NCI-H1417 (cell line): ENCODE measurements at places on chromosomes 12 and 14.

DNA sequence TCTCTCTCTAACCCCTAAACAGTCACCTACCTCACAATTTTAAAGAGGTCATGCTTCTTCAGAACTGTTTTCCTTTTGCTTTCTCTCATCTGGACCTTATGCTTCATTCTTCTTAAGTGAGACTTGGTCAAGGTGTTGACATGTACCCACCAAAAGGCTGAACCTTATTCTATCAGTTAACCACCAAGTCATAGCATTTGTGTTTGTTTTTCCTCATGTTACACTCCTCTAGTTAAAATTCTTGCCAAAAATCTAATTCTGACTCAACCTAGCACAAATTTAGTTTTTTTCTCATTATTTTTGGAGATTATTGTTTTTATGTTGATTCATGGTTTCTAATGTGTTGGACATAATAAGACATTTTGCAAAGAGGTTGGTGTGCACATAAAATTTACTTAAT lies 578.6 kb downstream of the SLC16A7 start:
- DNase-seq = no peak

DNA sequence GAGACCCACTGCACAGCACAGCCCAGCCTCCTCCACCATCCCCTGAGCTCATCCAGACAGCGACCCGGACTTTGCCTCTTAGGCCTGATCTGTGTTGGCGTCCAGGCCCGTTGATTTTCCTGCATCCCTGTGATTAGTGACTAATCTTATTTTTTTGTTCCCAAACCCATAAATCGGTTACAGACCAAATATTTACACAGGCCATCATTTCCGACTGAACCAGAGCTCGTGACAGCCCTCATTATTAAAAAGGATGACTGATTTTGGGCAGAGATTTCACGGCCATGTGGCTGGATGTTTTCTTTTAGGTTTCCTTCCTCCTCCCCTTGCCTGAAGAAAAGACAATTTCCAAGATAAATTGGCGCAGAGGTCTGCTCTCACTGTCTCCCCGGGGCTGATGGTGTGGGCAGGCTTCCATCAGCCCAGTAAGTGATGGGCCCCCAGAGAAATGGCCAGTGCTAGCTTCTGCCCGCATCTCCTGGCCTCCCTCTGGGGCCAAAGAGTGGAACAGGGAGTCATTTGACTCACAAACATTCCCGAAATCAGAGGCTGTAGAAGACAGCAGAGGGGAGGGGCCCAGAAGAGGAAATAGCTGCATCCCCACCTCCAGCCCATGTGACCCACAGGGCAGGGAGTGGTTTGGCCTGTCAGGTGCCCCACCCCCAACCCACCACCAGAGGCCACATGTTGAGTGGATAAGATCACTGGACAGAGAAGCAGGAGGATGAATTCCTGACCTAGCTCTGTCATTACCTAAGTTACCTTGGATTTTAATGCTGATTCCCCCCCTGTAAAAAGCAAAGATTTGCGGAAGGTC lies 283.5 kb downstream of the KSR2 start:
- DNase-seq = peak; percentile 77

DNA sequence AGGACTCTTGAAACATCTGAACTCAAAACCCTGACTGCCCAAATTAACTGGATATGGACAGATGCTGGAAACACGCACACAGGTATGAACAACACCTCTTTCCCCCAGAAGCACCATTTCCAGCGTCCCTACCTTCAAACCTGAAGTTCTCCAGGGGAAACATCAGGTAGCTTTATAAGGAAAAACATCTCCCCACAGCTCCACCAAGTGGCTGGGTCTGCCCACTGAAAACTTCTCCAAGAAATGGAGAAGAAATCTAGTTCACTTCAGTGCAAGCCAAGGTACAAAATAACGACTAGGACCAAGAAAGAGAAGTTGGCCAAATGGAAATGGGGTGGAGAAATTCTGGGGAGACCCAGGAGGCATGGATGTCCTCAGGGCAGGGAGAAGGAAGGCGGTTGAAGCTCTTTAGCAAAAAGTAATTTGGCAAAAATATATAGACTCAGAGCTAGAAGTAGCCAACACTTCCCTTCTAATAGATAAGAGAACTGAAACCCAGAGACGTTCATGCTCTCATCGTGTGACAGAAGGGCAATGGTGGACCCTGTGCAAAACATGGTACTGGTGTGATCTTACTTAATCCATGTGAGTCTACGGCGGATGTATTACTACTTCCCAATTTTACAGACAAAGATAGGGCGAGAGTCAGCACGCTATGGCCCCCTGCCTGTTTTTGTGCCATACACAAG lies 10.5 kb upstream of the NUAK1 start:
- DNase-seq = peak; percentile 28

DNA sequence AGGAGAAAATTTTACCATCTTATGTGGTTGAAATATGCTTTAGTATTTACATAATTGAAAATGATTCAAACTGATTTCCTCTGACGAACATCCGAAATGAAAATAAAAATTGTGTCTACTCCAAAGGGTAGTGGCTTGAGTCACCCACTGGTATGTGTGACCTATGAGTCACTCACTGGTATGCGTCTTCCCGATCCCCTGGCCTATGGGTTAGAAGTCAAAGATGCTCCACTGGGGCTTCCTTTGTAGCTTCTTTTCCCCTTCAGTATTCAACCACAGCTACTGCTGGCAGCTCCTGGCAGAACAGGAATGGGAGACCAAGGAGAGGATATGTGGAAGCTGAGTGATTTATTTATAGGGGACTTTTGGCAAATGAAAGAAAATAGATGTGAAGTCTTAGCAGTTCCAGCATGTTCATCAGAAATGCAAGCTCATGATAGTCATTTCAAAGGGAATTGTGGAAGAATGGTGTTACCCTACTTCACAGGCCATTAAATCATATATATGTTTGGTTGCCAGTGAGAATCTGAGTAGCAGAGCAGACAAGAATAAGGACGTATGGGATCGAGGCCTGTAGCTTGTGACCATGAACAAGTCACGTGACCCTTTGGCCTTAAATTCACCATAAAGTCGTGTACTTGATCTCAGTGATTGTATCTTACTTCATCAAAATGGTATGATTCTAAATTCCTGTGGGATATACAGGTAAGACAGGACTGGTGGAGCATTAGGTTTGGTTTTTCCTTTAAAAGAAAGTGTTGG lies 108.3 kb downstream of the CRADD start:
- no peak for DNase-seq

DNA sequence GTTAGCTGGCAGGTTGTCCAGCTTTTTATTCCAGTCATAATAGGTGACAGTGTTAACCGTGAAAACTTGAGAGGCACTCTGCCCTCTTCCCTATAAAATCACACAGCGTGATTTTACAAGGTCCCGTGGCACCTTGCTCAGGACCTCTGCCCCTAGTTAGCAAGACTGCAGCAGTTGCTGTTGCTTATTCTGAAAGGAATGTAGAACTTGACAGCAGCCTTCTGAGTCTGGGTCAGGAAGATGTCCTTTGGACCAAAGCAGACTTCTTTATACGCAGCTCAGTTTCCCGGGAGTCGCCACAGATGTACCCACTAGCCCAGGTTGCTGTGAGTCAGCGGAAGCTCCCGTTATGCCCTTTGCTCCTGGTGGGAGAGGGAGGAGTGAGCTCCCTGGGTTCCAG lies 13.2 kb downstream of the PRKAB1 start:
- DNase-seq = no peak

GRCh38 chr12:43586646-43587245 lies 34.7 kb upstream of the ADAMTS20 start:
- peak; percentile 21 for DNase-seq

GRCh38 chr12:29223956-29224543 lies 75.0 kb downstream of the FAR2 start:
- no peak for DNase-seq

GRCh38 chr12:66119870-66120241 lies 10.7 kb downstream of the LLPH start:
- no peak for DNase-seq

DNA sequence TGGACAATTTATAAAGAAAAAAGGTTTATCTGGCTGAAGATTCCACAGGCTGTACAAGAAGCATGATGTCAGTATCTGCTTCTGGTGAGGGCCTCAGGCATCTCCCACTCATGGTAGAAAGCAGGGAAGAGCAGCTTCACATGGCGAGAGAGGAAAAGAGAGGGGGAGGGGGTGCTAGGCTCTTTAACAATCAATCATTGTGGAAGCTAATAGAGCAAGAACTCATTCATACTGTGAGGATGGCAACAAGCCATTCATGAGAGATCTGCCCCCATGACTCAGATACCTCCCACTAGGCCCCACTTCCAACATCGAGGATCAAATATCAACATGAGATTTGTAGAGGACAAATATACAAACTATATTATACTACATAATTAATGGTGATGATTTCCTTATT lies 361.9 kb upstream of the FAR2 start:
- peak; percentile 37 for DNase-seq

- DNase-seq = no peak
Measured at GRCh38 chr14:26577711-26578110, 20.1 kb downstream of the NOVA1 start.

DNA sequence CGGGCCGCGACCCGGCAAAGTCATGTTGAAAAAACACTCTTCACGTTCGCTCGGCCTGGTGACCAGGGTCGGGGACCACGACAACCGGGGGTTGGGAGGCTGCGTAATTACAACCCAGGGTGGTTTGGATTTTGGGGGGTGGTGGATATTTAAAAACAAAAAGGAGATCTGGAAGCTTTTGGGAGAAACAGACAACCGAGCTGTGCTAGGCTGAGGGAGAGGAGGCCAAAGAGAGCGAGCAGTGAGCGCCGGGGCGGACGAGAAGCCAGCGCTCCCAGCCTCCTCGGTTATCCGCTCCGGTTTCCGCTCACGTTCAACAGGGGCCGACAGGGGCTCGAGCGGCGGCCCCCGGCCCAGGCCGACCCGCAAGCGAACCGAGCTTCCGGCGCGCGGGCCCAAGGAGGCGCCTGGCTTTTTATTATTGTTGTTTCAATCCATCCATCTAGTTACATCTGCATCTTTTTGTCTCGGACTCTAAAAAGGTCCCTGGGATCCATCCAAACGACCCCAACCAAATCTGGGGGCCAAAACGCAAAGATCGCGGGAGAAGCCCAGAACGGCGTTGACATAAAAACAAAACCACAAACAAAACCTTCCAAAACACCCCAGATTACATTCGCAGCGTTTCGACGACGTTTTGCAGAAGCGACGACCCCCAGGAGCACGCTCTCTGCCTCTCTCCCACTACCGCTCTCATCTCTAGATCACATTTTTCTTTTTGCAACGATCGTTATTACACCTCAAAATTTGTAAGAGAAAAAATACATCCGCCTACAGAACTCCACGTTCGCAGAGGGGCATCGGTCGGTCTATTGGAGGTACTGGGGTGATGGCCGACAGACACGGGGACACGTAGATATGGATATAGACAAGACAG lies 771 bp downstream of the OTX2 start:
- no peak for DNase-seq

DNA sequence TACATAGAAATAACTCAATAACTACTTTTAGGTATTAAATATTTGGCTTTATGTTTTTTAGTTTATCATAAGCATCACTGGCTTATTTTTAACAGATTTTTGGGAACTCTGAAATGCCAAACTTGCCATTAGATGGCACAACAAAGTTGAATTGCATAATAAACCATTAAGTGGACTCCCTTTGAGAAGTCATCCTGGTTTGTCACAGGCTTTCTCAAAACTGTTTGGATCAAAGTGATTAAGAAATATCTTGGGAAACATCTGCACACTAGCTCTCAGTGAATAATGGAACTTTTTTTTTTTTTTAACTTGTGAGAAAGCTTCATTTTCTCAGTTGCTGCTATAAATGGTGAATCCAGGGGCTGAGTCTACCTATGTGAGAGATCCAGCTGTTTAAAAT lies 4.3 kb downstream of the SLC16A7 start:
- DNase-seq = no peak

DNA sequence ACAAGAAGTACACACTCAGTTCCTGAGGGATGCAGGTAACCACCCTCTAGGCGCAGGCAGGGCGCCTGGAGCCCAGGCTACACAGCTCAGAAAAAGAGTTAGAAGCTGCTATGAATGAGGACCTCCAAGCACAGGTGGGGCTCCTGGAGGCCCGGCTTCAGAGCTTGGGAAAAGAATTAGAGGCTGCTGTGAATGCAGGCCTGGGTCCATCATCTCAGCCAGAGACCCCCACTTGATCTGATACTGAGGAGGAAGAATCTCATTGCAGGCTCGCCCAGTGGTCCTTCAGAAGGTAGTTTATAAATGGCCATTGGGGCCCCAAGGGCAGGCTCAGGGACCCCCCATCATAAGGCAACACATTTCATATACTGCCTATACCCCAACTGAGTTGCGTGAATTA lies 556.4 kb downstream of the SLC6A15 start:
- no peak for DNase-seq

DNA sequence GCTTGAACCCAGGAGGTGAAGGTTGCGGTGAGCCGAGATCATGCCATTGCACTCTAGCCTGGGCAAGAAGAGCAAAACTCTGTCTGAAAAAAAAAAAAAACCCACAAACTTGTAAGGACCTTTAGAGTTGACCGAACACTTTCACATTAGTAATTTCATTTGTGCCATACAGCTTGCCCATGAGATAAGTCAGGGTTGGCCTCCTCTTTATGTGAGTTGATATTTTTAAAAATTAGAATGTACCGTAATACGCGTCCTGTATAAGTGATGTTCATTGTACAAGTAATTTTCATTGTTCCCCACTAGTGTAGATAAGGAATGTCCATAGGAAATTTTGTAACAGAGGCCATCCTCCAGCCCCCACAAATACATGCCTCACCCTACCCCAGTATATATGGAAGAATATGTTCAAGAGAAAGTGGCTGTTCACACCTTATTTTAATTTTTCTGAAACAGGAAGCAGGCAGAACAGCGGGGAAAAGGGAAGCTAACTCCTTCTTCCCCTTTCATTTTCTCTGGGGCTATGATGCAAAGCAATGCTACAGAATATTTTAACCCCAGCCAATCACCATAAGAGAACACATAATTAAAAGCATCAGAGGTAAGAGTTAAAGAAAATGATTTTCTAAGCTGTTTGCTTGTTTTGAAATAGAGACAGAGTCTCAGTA lies 31.9 kb upstream of the HIF1A start:
- no peak for DNase-seq
